ENCODE measurements at places on chromosomes 1 and 21.

DNA sequence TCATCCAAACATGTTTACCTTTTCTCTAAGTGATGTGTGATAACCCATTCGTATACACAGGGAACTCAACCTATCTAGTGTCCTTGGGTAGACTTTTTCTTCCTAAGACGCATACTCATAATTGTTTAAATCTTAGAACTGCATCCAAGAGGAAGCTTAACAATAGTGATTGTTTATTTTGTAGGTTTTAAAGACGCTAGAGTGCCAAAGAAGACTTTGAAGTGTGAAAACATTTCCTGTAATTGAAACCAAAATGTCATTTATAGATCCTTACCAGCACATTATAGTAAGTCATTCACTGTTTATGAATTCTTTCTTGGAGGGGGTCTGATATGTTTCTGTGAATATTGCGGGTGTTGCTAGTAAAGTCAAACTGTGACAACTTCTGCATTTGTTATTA, 25.4 kb downstream of the PLA2G4A start:
- no peak for DNase-seq

GRCh38 chr1:6459850-6460265, 6.1 kb downstream of the TNFRSF25 start:
- DNase-seq, result no peak

GRCh38 chr1:94142583-94142982, 21.6 kb upstream of the ABCA4 start:
- no peak for DNase-seq

DNA sequence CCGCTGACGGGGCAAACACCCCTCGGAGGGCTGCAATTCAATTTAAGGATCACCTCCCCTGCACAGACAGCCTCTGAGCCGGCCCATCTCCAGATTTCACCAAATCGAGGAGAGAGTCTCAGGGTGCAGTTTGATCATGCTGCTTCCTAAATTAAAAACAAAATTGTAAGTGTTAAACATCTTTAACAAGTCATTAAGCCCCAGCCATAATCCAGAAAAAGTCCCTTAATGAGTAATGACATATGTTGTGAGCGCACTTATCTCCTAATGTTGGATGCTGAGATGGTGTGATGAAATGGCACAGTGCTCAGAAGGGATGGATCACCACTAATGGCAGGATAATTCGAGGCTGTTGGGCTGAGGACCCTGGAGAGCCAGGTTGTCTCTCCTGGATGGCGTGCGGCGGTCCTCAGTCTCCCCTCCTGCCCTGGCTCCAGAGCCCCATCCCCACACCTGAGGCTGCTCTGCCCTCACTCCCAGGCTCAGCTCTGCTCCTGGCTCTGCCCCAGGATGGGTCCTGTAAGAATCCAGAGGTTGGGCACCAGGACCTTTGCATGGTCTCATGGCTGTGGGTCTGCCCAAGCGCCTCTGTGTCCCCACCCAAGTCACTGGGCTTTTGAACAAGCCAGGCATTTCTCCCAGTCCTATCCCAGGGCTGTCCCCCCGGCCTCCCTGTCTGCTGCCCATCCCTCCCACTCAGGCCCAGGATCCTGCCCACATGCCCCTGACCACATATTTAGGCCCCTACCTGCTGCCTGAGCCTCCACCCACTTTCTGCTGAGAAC, 224.4 kb upstream of the POU3F1 start:
- no peak for DNase-seq

- DNase-seq, result no peak
Observed at GRCh38 chr1:94970783-94971182, 43.9 kb upstream of the CNN3 start.

GRCh38 chr1:234582186-234582585, 27.8 kb downstream of the IRF2BP2 start:
- no peak for DNase-seq

- DNase-seq, result no peak
Observed at GRCh38 chr1:36920801-36921405, 113.4 kb downstream of the GRIK3 start.

DNA sequence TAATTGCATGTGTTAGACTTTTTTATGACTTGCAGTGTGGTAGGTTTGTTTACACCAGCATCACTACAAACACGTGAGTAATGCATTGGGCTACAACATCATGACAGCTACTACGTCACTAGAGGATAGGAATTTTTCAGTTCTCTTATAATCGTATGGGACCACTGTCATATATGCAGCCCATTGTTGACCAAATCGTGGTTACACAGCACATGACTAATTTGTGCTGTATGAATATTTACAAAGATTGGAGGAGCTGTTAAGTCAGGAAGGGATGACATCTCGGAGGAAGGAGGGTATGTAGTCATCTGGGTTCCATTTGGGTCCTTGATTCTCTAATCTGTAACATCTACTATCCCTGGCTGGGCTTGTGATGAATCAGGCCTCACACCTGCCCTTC, 270.9 kb downstream of the TNR start:
- no peak for DNase-seq

- peak; percentile 34 for DNase-seq
Observed at GRCh38 chr1:12088607-12089006, 25.5 kb downstream of the TNFRSF8 start.

GRCh38 chr1:1345860-1346500, 3.2 kb downstream of the DVL1 start:
- DNase-seq, result no peak

DNA sequence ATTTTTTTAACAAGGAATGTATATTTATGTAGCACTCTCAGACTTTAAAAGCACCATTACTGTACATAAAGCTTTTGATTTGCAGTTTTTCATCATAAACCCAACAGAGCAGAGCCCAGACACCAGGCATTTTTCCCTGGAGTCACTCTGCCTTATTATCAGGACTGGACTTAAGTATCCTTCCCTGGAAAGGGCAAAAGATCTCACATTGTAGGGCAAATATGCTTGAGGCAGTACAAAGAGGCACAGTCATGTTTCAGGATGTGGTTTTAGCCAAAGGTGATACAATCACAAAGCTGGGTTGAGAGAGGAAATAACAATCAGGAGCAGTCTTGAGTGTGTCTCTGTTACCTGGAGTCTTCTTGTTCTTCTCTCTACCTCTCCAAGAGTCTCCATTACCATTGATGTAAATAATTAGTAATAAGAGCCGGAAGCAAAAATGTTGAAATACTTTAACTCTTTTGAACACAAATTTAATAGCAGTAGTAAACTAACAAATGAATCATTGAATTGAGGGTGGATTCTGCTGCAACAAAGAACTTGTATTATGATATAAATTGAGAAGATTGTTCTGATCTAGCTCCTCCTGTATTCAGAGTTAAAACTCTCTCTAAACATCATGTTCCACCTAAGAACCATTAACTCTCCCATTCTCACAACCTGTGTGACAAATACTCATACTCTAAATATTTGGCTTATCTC, 160.5 kb downstream of the LTN1 start:
- peak; percentile 30 for DNase-seq

DNA sequence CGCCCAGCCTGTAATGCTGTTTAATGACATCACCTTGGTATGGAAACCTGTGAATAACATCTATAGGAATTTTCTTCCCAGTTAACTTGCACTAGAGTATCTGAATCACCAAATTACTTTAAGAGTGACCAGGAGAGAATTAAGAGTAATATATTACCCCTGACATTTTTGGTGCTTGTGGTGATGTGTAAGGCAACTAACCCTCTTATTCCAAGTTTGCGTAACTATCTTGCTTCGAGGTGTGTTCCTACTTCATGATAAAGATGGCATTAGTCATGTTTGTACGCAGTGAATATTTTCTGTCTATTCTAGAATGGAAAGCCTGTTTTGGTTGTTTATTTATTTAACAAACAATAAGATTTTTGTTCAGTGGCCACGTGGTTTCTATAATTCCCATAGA, 131.3 kb downstream of the ZP4 start:
- DNase-seq, result no peak

GRCh38 chr1:220291580-220291979, 19.3 kb upstream of the RAB3GAP2 start:
- no peak for DNase-seq

- peak; percentile 39 for DNase-seq
Observed at GRCh38 chr1:94418664-94419655, 771 bp downstream of the ABCD3 start.

- DNase-seq, result no peak
Observed at GRCh38 chr1:14765773-14766172, 167.3 kb downstream of the KAZN start.

DNA sequence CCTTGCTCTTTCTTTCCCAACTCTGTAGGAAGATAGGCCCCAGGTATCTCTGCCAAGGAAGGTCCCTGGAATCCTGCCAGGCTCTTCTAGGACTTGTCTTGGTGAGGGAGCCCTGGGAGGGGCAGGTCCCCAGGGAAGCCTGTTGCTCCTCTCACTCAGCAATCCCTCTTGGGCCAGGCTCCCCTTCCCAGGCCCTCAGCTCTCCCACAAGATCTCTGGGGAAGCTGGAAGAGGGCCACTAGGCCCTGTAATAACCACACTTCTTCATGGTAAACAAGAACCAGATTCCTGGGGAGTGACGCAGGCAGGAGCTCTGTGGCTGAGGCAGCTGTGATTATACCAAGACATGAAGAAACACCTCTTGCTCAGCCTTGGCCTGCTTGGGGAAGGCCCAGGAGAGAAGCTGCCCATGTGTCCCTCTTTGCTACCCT, 9.9 kb upstream of the MAPKAPK2 start:
- DNase-seq, result no peak

DNA sequence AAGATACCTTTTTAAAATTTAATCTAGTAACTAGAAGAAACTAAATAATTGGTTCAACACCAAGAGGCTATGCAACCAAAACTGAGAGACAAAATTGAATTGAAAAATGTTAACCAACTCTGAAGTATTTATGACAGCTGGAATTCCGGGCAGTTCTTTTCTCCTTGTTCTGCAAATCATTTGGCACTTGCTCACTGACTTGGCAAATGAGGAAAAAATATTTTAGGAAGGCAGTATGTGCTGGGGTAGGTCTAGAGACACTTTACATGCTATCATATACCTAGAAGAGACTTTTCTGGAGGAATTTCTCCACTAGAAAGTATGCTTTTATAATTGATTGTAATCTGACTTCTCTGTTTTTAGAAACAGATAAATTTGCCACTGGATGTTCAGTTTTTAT, 22.1 kb upstream of the SH3D21 start:
- DNase-seq, result no peak

- DNase-seq, result no peak
Observed at GRCh38 chr1:107883562-107883961, 81.4 kb downstream of the VAV3 start.

GRCh38 chr1:16189003-16189402, 23.4 kb downstream of the ARHGEF19 start:
- no peak for DNase-seq

DNA sequence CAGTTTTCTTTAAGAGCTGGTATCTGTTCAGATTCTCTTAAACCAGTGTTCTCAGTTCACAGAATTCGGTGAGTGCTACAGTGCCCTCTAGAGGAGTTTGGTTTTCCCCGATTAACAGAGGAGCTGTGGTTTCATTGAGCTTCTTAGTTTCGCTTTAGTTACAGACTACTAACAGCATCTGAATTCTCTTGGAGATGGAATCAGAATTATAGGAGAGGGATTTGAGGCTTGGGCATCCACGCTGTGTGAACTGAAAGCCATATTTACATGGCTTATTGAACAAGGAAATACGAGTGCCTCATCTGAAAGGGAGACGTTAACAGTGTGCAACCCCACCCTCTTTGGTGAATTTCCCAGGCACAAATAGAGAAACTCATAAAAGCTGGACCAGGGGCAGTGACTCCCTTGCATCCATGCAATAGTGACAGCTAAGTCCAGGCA, 202.0 kb downstream of the USH2A start:
- peak; percentile 65 for DNase-seq

- no peak for DNase-seq
Observed at GRCh38 chr21:39429445-39429844, 16.1 kb downstream of the LCA5L start.

DNA sequence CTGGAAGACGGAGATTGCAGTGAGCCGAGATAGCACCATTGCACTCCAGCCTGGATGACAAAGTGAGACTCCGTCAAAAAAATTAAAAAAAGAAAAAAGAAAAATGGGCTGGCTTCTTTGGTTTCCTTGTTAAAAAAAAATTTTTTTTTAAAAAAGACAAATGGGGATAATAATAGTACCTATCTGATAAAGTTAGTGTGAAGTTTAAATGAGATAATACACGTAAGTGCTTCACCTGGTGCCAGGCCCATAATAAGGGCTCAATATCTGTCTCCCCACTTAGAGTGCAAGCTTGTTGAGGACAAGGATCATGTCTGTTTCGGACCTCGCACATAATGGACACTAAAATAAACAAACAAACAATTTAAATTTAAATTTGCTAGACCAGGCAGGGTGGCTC, 30.0 kb upstream of the HTR1D start:
- DNase-seq, result no peak

DNA sequence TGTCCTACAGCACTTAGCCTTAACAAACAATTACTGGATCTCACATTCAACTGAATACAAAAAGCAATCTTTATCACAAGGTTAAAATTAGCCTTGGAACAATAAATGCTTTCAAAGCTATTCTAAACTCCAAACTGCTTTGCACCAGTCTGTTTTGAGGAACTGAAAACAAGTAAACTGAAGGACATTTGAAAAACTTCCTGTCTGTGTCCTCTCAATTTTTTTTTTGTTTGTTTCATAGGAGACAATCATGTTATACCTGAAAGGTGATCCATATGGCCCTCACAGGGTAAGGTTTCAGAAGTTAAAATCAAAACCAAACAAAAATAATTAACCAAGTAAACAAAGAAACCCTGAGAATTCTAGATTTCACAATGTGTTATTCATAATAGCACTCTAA, 459.1 kb downstream of the DPYD start:
- DNase-seq, result no peak

GRCh38 chr1:109163551-109163950, 49.6 kb downstream of the ELAPOR1 start:
- DNase-seq, result no peak

GRCh38 chr1:86618358-86618757, 71.5 kb downstream of the CLCA4 start:
- DNase-seq, result no peak

GRCh38 chr1:188062456-188062855, 1233.7 kb downstream of the PLA2G4A start:
- no peak for DNase-seq

DNA sequence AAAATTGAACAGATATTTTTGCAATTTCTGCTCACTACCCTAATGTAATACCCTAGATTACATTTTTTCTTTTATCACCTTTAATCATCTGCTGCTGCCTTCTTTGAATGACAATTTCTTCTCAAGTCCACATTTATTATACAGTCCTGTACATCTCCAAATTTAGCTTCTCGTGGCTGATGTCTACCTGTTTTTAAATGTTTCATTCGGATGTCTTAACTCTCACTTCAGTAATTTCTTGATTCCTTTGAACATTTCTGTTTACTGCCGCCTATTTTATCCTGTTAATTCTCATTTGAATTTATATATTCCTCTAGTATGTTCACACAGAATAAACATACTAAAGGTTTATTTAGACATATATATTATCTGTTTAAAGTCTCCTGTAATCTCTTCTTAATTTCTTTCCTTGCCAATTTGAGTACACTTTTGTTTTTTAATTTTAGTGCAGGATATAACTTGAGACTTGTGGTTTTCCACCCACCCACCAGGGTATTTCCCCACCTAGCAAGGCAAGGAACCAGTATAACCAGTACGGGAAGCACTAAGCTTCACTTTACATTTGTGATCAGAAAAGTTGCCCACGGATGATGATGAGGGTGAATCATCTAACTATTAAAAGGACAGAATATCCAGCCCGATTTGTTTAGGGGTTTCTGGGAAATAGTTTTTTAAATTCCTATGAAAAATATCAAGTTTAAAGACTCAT, 12.7 kb downstream of the INSL5 start:
- no peak for DNase-seq
